GDM1 (cell line): ENCODE measurements at places on chromosomes 2 and 18.

DNA sequence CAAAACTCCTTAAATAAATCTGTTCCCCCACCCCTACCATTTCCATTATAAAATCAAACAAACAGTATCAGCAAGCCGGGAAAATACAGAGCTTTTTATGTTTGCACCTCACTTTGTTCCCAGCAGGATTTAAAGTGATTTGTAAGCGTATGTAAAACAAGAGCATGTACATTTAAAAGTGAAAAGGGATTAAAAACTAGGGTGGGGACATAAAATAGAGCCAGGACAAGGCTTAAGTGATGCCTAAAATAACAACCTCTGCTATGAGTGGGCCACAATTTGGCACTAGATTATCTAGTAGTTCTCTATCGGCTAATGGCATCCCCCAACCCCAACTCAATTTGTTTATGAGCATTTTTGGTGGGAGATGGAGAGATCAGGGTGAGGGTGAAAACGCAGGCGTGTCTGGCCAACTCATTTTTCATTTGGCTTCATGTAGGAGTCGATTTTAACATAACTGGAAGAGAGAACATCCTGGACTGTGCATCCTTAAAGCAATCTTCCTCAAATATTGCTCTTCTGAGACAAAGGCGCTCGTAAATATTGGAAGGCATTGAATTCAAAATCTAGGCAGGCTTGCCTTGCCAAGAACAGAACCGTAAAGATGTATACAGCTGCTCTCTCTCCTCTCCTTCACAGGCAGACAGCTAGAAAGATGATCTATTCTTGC is 34.5 kb upstream of the TSPYL6 start:
- no peak for DNase-seq

GRCh38 chr2:42298132-42298531 is 62.9 kb downstream of the COX7A2L start:
- DNase-seq, result no peak

- no peak for DNase-seq
Observed at GRCh38 chr2:26767894-26768487, 3.9 kb downstream of the SLC35F6 start.

DNA sequence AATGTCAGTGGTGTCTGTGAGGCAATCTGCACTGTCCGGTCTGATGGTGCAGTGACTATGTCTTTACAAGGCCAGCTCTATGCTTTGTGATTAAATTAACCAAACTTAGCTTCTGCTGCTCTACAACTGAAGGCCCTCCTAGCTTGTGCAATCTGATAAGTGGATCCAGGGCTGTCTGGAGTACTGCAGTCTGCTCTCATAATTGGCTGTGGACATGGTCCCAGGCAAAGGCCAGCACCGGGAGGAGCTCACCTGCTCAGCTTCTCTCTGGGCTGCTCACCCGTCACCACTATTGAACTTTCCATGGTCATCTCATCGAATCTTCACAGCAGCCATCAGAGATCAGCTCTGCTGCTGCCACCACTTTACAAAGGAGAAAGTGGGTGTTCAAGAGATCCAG is 13.0 kb upstream of the APCDD1 start:
- no peak for DNase-seq

DNA sequence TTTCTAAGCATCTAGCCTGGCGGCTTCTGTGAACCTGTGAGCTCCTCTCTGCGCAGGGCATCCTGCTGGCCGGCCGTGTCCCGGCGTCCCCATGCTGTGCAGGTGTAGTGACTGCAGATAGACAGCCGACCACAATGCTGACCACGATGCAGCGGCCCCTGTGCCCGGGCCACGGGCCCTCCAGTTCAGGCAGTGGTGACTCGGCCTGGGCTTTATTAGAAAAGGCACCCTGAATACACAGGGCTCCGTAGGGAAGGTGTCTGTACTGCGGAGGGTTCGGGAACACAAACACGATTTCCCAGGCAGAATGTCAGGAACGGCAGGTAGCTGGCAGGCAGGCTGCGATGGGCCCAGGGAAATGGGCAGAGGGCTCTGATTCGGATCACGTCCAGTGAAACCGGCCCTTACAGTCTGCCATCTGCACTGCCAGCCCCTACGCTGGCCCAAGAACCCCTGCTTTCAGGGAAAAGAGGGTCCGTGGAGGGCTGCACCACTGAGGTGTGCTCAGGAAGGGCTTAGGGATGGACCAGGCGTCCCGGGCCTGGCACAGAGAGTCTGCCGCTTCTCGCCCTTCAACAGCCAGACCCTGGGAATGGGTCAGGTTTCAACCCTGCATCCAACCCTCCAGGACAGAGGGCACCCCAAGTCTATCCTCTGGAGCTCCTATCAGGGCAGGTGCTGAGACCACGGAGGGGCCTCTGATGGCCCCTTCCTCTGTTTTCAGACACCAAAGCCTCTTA is 196.5 kb downstream of the HDAC4 start:
- DNase-seq, result no peak

DNA sequence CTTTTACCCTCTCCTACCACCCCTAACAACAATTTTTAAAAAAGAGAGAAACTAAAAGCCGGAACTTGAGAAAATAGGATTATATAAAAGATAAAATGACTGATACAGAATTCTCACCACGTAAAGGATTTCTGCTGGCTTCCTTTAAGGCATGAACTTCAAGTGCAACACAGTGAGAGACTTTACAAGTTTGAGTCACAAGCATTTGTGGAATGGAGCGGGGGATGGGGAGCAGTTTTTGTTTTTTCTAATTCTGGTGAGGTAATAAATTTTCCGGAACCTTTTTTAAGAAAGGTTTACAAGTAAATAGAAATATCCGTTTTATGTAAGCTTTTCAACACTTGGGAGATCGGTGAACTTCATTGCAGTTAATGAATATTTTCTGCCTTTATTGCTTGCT is 1.8 kb upstream of the CDH2 start:
- DNase-seq, result no peak

- DNase-seq, result no peak
Observed at GRCh38 chr2:45944074-45944473, 292.6 kb downstream of the PRKCE start.

DNA sequence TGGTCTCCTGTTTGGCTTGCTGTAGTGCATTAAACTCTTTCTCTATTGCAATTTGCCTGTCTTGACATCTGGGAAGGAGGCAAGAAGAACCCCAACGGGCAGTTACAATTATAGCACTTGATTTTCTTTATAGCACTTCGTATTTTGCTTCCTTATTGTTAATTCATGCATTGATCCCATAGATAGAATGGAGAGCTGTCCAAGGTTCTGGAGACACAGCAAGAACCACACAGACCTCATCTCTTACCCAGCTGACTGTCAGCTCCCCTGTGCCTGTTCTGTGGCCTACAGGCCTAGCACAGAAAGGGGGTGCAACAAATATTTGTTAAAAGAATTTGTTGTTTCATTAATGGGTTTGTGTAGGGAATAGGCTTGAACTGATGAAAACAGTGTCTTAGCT is 194.3 kb downstream of the GALNT1 start:
- DNase-seq, result no peak

- DNase-seq, result no peak
Observed at GRCh38 chr2:112199188-112199587, 55.7 kb downstream of the ZC3H8 start.

DNA sequence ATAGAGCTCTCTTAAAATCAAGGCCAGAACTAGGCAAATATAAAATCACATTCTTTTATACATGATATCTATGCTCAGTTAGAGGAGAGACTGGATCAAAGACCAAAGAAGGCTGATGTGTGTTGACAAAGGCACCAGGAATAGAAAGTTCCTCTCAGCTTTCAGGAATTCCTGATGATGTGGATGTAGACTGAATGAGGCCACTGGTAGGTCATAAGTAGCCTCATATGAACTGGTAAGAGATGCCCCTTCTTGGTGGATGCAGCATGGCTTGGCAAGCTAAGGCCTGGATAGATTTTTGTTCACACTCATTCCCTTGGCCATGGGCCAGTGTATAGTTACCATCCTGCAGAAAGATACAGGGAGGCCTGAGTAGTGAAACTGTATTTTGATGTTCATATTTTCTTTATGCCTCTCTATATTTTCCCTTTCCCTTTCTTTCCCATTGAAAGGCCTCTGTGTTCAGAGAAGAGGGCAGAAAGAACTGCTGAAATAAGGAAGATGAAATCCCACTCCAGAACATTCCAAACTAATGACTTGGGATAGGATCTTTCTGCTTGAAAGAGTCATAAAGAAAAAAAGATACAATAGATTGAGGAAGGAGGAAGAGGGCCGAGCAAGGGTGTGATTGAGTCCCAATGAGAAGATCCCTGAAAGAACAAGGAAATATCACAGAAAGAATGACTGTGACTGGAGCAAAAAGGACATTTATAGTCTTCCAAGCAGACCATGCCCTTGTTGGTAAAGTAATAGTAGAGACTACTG is 2182.7 kb upstream of the PIK3C3 start:
- no peak for DNase-seq

DNA sequence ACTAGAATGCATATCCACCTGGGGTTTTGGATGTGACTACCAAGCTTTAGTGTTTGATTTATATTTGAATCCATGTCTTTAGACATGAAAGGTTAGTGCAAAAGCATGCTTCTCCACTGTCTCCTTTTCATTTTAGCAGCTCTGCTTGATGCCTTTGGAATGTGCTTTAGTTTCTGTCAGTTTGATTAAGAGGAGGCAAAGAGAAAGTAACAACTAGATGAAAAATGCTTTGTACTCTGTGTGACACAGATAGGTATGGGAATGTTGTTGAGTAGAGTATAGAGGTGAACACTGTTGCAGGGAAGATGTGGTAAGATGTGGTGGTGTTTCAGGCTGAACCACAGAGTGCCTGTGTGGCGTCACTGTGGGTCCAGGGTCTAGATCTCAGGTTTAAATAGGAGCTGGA is 19.8 kb downstream of the PIK3C3 start:
- DNase-seq, result no peak

DNA sequence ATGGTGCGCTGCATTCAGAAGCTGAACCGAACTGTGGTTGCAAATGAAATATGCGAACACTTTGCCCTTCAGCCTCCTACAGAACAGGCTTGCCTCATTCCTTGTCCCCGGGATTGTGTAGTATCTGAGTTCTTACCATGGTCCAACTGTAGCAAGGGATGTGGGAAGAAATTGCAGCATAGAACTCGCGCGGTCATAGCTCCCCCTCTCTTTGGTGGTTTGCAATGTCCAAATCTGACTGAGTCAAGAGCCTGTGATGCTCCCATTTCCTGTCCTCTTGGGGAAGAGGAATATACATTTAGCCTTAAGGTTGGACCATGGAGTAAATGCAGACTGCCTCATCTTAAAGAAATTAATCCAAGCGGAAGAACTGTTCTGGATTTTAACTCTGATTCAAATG is 291.4 kb downstream of the THSD7B start:
- no peak for DNase-seq

DNA sequence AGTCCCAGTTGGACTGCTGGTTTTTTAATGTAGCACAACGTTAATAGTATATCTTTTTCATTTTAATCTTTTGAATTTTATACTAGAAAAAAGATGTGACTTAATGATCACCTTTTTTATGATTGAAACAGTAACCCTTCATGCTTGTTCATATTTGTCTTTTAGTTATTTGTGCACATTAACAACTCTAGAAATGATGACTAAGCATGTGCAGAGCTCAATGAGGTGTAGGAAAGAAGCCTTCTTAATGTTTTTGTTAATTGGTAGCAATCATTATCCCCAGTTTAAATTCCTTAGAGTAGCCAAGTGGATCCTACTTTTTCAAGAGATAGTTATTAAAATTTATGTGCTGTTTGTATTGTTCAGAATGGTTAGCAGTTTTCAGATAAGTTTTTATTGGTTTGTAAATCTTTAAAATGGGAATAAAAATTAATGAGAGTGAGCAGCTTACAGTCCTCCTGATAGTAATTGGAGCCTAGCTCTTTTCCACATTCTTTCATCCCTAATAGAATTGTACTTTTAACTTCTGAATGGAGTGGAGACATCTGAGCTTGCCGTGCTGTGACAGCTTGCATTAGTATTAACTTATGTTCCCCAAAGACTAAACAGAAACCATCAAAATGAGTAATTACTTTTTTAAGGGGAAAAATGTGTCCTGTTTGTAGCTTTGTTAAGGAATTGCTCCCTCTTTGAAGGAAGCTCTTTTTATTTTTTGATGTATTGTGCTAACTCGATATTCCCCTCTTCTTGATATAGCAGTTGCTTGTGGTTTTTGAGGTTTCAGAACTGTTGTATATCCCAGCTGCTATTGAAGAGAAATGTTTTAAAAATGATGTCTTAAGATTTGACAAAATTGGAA is 17.3 kb downstream of the PIK3C3 start:
- DNase-seq, result no peak

- no peak for DNase-seq
Observed at GRCh38 chr18:6543330-6543908, 128.7 kb upstream of the L3MBTL4 start.

DNA sequence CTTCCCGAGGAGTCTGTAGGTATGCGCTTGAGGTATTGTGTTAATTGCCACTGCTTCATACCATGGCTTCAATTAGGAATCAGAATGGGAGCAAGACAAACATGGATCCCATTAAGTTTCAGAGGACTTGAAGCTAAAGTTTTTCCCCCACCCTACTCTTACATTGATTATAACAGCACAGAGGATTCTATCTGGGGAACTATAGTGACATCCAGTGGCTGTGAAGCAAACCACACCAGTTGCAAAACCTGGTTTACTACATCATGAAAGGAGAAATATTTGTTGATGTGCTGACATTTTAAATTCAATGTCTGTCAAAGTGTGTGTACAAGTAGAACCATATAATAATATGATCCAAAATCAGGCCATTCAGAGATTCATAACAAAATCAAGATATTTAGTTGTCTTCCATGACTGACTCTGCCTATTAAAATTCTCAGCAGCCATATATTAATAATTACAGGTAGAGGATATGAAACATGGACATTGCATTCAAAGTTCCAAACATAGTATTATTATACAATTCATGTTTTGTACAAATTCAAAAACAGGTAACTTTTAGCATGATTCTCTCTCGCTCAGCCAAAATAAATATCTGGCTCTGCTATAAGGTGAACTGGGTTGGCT is 82.9 kb downstream of the GRB14 start:
- no peak for DNase-seq

GRCh38 chr2:70673041-70673647 is 94.9 kb downstream of the ADD2 start:
- DNase-seq, result no peak

- no peak for DNase-seq
Observed at GRCh38 chr2:128466776-128467175, 148.1 kb upstream of the HS6ST1 start.

DNA sequence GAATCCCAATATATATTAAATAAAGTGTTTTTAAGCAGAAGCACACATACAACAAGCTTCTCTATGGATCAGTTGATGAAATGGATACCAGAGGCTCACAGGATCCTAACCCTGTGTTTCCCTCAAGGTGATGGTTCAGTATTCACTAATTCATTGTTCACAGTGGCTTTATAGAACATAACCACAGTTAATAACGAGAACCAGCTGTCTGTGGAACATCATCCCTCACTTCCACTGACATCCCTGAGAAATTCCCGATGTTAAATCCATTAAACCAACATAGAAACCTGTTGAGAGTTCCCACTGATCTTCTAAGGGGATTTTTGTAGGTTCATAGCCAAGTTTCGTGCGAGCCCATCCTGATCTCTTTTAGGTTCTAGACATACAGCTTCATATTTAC is 29.0 kb downstream of the CCDC195 start:
- DNase-seq, result no peak

DNA sequence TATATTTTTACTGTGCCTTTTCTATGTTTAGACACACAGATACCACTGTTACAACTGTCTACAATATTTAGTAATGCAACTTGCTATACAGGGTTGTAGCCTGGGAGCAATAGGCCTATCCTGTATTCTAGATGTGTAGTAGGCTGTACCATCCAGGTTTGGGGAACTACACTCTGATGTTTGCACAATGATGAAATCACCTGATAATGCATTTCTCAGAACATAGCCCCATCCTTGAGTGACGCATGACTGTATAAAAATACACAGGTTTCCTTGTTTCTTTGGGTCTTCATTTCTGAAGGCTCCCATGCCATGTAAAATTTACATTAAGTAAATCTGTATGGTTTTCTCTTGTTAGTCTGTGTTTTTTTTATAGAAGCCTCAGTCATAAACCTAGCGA is 270.9 kb upstream of the SKOR2 start:
- DNase-seq, result no peak
